ENCODE measurements at places on chromosomes 1 and 21. TPM values are rescaled to one million over a fixed set of nuclear protein-coding genes. Genes with fewer than 3 reads are reported as not detected.

Gene TNNI3K
- 0.90 TPM for total RNA-seq

Gene NES
- total RNA-seq = not detected

Gene NFASC
- 0.75 TPM for total RNA-seq

Gene FAM72A
- 27.6 TPM for total RNA-seq
